ENCODE measurements at places on chromosomes 16 and 17. TPM values are rescaled to one million over a fixed set of nuclear protein-coding genes. Genes with fewer than 3 reads are reported as not detected.

EFCAB13 gene
- total RNA-seq = 5.1 TPM

POLR2A gene
- total RNA-seq = 79.6 TPM

SLC38A8 gene
- total RNA-seq = not detected

KRTAP4-1 gene
- not detected for total RNA-seq

SIRT7 gene
- total RNA-seq = 48.4 TPM

PIRT gene
- total RNA-seq = not detected

SEZ6L2 gene
- 2.9 TPM for total RNA-seq

OSGIN1 gene
- total RNA-seq = 1.8 TPM

TMED6 gene
- total RNA-seq = 0.13 TPM

KRTAP3-2 gene
- not detected for total RNA-seq

DHRS7C gene
- total RNA-seq = not detected

PRKAR1A gene
- total RNA-seq = 248 TPM

PRSS33 gene
- not detected for total RNA-seq

CFAP97D1 gene
- not detected for total RNA-seq

CPHXL2 gene
- not detected for total RNA-seq

KRTAP4-4 gene
- not detected for total RNA-seq

ALOX12 gene
- 0.26 TPM for total RNA-seq

TMEM114 gene
- not detected for total RNA-seq

LRRC75A gene
- total RNA-seq = not detected
